ENCODE measurements at places on chromosomes 16 and 17.

DNA sequence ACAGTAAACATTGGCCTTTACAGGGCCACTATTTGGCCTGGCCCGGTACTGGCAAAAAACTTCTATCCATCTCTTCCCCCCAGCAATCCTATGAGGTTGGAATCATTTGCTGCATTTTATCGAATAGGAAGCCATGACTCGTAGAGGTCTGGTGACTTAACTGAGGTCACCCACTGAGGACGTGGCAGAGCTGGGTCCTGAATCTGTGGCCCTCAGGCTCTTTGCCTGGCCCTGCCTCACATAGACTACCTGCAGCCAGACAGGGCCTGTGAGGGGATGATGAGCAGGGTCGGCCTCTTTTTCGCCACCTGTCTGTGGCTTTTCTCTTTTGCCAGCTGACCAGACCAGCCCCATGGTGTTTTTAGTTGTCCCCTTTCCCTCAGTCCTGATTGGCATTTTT is 1.9 kb downstream of the PPP4C start:
- DNase-seq = no peak

- no peak for DNase-seq
Observed at GRCh38 chr17:70074236-70074830, 692 bp upstream of the KCNJ16 start.

GRCh38 chr16:25433388-25433787 is 175.7 kb upstream of the ZKSCAN2 start:
- no peak for DNase-seq

DNA sequence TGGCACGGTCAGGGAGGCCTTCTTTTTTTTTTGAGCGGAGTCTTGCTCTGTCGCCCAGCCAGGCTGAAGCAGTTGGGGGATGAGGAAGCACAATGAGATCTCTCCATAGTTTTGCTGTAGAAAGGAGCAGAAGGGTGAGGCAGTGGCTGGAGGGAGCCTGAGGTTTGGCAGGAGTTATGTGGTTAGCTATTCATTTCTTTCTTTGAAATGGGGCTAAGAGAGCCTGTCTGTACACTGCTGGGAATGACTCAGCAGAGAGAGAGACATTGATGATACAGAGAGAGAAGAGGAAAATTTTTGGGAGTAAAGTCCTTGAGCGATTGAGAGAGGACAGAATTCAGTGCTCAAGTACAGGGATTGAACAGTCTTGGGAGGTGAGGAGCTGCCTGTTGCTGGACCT is 22.1 kb downstream of the NOS2 start:
- DNase-seq = peak; percentile 68

DNA sequence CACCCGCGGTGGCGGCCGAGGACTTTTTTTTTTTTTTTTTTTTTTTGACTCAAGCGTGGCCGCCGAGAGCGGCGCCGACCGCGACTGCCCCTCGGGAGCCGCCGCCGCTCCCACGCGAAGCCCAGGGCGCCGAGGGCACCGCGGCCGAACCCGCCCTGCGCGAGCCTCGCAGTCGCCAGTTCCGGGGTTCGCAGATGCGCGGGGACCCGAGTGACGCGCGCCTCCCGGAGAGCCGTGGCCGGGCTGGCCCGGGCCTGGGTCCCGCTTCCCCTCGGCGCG is 1.1 kb downstream of the METRNL start:
- DNase-seq = no peak

- no peak for DNase-seq
Observed at GRCh38 chr16:255183-255582, 20.6 kb downstream of the RGS11 start.

GRCh38 chr17:35804658-35805192 is 4.6 kb upstream of the TAF15 start:
- peak; percentile 93 for DNase-seq

GRCh38 chr17:73639932-73640331 is 4.3 kb downstream of the SDK2 start:
- no peak for DNase-seq

DNA sequence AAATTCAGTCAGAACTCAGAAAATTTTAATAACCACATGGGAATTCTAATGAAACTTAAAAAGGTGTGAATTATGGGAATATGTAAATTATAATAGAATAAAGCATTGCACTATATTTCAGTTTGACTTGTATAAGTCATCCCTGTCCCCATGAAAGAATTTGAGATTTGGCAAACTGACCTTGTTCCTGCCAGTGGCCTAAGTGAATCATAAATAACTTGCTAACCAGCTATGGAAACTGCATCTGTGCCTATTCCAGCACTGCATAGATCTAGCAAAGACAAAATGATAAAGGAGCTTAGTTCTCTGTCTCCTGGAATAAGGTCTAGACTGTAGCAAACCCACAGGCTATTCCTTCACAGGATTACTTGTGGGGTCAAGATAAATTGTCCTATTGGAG is 106.8 kb upstream of the NOG start:
- DNase-seq = no peak

DNA sequence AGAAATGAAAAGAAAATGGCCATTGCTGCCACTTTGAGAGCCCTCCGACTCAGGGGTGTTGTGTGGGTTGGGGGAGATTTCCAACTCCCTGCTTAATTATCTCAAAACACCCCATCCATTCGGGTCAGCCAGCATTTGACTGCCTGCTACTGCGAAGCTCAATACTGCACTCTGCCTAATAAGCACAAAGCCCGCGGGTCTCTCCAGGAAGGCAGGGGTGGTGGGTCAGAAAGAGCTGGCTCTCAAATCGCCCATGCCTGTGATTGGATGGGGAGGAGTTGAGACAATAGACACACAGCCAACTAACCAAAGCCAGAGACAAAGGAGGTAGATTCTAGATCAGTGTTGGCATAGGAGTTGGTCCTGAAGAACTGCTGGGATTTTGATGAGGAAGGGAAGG is 2.3 kb upstream of the XAF1 start:
- peak; percentile 4 for DNase-seq

- DNase-seq = peak; percentile 79
Observed at GRCh38 chr17:7889166-7889955, 772 bp downstream of the CHD3 start.

DNA sequence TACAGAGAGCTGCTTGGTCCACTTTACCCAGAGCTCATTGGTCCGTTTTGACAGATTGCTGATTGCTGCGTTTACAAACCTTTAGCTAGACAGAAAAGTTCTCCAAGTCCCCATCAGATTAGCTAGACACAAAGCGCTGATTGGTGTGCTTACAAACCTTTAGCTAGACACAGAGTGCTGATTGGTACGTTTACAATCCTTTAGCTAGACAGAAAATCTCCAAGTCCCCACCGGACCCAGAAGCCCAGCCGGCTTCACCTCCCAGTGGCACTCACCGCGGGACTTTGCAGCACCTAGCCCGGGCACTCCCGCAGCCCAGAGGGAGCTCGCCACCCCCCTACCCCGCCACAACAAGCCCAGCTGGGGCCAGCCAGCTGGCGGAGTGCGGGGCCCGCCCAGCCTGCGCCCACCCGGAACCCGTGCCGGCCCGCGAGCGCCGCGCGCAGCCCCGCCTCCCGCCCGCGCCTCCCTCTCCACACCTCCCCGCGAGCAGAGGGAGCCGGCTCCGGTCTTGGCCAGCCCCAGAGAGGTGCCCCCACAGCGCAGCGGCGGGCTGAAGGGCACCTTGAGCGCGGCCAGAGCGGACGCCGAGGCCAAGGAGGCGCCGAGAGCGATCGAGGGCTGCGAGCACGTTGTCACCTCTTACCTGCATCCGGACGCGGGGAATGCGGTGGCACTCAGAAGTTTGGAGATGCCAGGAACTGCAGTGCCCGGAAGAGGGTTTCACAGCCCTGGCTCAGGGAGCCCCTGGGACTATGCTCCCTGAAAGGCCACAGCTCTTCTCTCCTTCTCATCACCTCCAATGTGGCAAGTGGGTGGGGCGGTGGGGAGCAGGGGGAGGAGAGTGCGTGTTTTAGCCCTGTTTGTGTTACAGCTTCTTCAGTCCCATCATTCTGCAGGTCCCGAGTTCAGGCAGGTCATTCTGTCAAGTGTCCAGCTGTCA is 1504.5 kb downstream of the CDH11 start:
- DNase-seq = no peak

- no peak for DNase-seq
Observed at GRCh38 chr17:54623746-54624145, 276.9 kb upstream of the TOM1L1 start.

GRCh38 chr16:398561-399339 is 1.8 kb downstream of the NME4 start:
- DNase-seq = no peak

- no peak for DNase-seq
Observed at GRCh38 chr16:54594601-54595391, 308.2 kb upstream of the IRX3 start.

DNA sequence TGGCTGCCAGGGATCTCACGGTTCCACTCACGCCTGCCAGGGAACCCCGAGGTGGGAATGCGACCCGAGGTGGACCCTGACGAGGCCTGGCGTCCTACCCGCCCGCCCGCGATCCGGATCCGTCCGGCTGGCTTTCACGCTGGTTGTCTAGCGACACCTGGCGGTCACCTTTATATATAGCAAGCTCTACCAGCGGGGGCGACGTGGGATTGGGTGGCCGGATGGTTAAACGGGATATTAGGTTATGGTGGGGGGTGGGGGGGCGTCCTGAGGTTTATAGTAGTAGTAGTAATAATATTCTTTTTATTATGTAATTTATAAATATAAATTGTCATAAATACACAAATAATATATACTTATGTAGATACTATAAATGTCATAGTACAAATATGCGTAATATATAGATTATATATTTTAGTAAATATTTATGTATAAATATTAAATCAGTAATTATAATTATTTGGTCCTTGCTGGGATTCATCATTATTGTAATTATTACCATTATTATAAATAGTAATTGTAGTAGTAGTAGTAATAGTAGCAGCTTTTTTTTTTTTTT is 136.9 kb downstream of the KCNJ12 start:
- DNase-seq = peak; percentile 59

DNA sequence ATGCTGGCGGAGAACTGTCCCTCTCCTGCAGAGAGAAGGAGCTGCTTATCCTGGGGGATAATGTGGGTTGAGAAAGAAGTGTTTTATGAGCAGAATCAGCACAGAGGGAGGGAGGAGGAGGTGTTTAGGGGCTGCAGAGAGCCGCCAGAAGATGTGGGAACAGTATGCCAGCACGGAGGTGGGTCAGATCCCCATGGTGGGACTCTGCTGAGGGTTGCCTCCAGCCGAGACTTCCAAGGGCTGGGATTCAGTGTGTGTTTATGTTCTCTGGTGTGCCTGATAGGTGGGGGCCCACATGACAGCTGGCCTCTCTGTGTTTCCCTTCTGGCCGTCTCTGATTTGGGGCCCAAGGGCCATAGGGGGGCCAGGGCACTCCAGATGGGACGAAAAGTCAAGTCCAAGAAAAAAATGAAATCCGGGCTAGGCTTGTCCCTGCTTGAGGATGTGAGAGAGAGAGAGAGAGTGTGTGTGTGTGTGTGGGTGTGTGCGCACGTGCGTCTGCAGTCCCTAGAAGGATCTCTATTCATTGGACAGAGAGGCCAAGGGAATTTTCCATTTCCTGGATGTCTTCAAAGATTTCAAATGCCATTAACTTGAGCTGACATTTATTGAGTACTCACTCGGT is 21.6 kb downstream of the PRKCB start:
- no peak for DNase-seq

DNA sequence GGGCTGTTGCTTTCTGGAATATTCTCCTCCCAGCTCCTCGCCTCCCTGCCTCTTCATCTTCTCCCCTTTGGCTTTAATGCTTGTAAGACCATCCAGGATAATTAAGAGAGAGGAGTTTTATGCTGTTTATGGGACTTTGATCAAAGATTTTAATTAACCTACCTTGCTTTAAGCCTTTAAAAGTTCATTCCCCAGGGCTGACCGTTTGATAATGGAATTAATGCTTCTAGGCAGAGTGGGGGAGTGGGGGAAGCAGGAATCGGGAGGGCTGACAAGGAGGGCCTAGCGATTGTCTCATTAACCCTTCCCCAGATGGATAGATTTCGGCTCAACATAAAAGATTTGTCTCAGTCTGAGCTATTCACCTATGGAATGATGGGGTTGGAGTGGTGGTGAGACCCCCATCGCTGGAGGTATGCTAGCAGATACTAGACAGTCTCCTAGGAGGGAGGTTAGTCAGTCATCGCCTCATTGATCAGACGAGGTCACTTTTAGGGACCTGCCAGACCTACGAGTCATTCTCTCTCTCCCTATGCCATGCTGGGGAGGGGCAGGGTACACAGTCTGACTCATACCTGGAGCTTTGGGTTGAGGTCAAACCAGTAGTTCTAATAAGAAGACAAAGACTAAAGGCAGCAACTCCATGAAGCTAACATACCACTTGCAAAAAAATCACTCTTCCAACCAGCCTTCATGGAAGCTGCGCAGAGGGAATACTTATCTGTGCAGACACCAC is 236.6 kb upstream of the NLRP1 start:
- no peak for DNase-seq

- DNase-seq = peak; percentile 55
Observed at GRCh38 chr16:1613728-1614455, 1.7 kb downstream of the CRAMP1 start.

GRCh38 chr17:32586666-32587065 is 99.9 kb downstream of the CDK5R1 start:
- peak; percentile 58 for DNase-seq

All from iris pigment epithelial cell (primary cell).